Activated T-helper 2 cell treated with anti-CD3 and anti-CD28 coated beads, Interferon-gamma antibody, Interleukin-2, Interleukin-4, amounts not matched to agents 10 μg/mL and 5 μg/mL and 100 μg/mL, durations not matched to agents 14 hours and 24 hours and 36 hours (primary cell): ENCODE measurements at places on chromosomes 4 and X.
A peak's percentile ranks its signal among the peaks of the same experiment; 100 is the strongest.

DNA sequence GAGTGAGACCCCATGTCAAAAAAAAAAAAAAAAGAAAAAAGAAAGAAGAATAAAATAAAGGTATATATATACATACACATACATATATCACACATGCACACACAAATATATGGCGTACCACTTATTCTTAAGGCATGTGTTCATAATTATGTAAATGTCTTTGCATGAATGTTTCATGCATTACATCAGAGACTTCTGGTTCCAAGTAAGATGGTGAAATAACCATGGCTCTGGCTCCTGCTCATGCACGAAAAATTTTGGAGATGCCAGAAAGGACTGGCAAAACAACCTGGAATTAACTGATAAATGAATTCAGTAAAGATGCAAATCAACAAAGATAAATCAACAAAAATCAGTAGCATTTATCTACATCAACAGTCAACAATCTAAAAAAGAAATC, 19.7 kb upstream of the FHIP1A start:
- no peak overlapping the region for H3K4me3 ChIP-seq
- H3K27ac ChIP-seq = no peak overlapping the region
- H3K4me1 ChIP-seq = no peaks in the 10 kb centered on the region
- peaks cover 2% of the 10 kb centered on the region for H3K27me3 ChIP-seq
- no peaks in the 10 kb centered on the region for H3K36me3 ChIP-seq

DNA sequence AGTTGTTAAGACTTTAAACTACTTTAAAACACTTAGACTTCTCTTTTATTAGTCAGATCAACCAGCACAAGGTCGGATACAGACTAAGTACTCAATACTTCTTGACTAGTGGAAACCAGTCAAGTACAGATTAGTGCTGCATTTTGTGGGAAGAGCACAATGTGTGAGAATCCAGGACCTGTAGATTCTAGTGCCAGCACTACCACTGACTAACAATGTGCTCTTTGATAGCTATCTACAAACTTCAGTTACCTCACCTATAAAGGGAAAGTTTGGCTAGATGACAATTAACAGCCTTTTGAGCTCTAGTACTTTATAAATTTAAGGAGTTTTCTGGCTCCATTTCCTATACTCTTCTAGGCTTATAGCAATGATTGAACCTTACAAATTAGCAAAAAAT, 181.5 kb downstream of the SLC4A4 start:
- DNase-seq = no peak
- no peak overlapping the region for H3K4me3 ChIP-seq
- no peaks in the 10 kb centered on the region for H3K36me3 ChIP-seq
- H3K27ac ChIP-seq = no peak overlapping the region
- no peaks in the 10 kb centered on the region for H3K4me1 ChIP-seq
- no peaks in the 10 kb centered on the region for H3K27me3 ChIP-seq

DNA sequence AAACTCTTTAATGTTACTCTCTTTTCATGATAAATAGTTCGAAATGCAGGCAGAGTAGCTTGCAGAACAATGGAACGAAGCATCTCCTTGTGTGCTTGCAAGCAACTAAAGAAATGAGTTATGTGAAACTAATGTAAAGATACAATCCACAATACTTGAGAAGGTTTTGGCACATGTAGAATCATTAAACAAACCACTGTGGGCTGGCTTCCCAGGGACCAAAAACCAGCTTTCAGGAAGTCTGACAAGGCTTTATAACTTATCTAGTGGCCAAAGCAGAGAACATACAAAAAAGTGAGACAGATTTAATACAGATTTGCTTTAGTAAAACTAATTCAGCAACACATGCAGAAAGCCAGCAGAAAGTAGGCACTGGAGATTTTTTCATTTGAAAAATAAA, 1673.8 kb upstream of the AGA start:
- no peak for DNase-seq
- no peak overlapping the region for H3K4me3 ChIP-seq
- no peaks in the 10 kb centered on the region for H3K4me1 ChIP-seq
- no peak overlapping the region for H3K27ac ChIP-seq
- no peaks in the 10 kb centered on the region for H3K36me3 ChIP-seq
- no peaks in the 10 kb centered on the region for H3K27me3 ChIP-seq

- no peaks in the 10 kb centered on the region for H3K4me1 ChIP-seq
- H3K27me3 ChIP-seq = no peaks in the 10 kb centered on the region
- H3K27ac ChIP-seq = no peak overlapping the region
- no peak overlapping the region for H3K4me3 ChIP-seq
Measured at GRCh38 chr4:11843340-11843739, 414.6 kb upstream of the HS3ST1 start.

- peak; percentile 11 for DNase-seq
- H3K4me1 ChIP-seq = peaks cover 21% of the 10 kb centered on the region
- peak overlapping the region; percentile 38 for H3K27ac ChIP-seq
- no peaks in the 10 kb centered on the region for H3K36me3 ChIP-seq
Measured at GRCh38 chrX:65866146-65866545, 173.7 kb downstream of the VSIG4 start.

- H3K4me1 ChIP-seq = peaks cover 12% of the 10 kb centered on the region
- H3K36me3 ChIP-seq = no peaks in the 10 kb centered on the region
- H3K27ac ChIP-seq = no peak overlapping the region
- H3K4me3 ChIP-seq = no peak overlapping the region
- DNase-seq = no peak
Measured at GRCh38 chrX:111170017-111170416, 74.0 kb downstream of the PAK3 start.

DNA sequence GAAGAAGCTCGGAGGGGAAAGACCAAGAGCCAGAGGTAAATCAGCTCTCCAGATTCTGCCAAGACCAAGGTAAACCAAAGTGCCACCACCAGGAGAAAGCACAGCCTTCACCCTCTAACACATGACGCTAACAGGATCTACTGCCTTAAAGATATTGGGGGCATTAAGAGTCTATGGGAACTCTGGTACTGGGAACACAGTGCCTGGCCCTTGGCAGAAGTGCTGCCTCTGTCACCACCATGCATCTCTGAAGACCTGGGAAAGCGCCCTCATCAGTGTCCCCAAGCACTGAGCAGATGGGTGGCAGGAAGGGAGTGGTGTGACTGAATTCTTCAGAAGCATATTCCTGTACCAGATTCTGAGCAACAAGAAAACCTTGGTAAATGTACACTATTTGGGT, 1.3 kb downstream of the QDPR start:
- no peak for DNase-seq
- peaks cover 7% of the 10 kb centered on the region for H3K27me3 ChIP-seq
- peaks cover 25% of the 10 kb centered on the region for H3K4me1 ChIP-seq
- H3K36me3 ChIP-seq = peaks cover 28% of the 10 kb centered on the region
- peak overlapping the region; percentile 99 for H3K4me3 ChIP-seq

DNA sequence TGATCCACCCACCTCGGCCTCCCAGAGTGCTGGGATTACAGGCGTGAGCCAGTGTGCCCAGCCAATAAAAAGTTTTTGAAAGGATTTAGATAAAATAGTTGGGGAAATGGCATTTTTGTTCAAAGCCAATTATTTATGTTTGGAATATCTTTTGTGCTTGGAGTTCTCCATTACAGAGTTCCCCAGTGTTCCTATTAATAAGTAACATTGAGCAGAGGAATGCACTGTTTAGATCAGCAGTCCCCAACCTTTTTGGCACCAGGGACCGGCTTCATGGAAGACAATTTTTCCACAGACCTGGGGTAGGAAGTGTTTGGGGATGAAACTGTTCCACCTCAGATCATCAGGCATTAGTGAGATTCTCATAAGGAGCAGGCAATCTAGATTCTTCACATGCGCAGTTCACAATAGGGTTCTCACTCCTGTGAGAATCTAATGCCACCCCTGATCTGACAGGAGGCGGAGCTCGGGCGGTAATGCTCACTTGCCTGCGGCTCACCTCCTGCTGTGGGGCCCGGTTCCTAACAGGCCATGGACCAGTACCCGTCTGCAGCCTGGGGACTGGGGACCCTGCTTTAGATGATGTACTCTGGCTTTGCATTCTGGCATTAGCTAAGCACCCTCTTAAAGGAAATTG, 8.3 kb downstream of the PKD2 start:
- no peak for DNase-seq
- H3K4me1 ChIP-seq = peaks cover 31% of the 10 kb centered on the region
- no peak overlapping the region for H3K27ac ChIP-seq

GRCh38 chr4:137934911-137935310, 307.2 kb downstream of the SLC7A11 start:
- no peak for DNase-seq
- H3K4me3 ChIP-seq = no peak overlapping the region
- H3K27ac ChIP-seq = no peak overlapping the region
- no peaks in the 10 kb centered on the region for H3K27me3 ChIP-seq
- no peaks in the 10 kb centered on the region for H3K4me1 ChIP-seq

DNA sequence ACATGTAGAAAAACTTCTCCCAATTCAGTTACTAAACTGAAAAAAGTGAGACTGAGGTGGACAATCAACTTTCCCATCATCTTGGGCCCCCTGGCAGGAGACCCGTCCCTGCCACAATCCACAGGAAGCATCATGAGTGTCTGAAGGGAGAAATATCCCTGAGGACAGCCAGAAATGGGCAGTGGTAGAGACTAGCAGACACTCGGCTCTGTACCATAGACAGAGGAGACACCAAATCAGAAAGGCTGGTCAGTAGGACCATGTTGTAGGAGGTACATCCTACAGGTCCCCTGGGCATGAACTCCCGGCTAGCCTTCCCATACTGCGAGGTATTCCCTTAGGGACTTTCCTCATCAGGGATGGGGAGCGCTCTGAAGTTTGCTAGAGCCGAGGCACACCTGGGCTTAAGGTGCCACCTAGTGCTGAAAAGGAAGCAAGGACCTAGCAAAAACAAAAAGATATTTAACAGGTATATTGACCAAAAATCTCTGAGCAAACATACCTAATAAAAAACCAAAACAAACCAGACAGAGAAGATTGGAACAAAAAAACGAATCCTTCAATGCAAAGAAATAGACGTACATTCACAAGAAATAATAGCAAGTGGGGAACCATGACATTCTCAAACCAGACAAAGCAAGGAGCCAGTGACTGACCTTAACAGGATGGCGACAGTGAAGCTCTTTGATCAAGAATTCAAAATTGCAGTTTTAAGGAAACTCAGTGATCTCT, 55.6 kb downstream of the HAUS3 start:
- no peak overlapping the region for H3K27ac ChIP-seq
- H3K27me3 ChIP-seq = no peaks in the 10 kb centered on the region
- H3K36me3 ChIP-seq = no peaks in the 10 kb centered on the region
- H3K4me3 ChIP-seq = no peak overlapping the region
- no peak for DNase-seq

DNA sequence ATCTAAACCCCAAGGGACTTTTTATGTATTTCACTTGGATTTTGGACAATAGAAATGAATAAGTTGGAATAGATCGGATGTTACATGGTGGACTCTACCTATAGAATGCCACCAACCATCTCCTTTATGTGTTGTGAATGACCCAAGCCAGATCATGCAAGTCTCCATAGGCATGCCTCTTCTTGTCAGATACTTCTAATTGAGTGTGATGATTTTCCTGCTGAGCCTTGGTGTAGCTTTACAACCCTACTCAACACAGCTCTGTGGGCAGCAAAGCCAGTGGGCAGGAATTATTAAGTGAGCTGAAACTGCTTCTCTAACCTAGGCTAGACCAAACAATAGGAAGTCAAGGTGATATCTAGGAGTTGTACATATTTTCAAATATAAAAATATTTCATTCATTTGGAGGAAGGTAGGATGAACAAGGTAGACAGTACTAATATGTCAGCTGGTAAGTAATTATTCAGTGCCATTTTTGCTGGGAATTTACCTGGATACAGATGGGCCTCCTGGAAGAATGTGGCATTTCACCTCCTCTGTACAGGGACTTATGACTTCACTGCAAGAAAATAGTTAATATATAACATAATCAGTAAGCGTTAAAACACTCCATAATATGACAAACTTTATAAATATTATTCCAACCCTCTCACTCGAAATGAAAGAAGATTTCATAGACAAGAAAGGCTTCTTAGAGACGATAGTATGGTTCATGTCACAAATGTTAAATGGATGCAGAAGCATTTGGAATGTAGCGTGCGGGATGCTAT, 298.0 kb upstream of the FAT1 start:
- no peaks in the 10 kb centered on the region for H3K4me1 ChIP-seq
- H3K4me3 ChIP-seq = no peak overlapping the region
- no peaks in the 10 kb centered on the region for H3K27me3 ChIP-seq
- no peak for DNase-seq

- H3K4me3 ChIP-seq = no peak overlapping the region
- no peaks in the 10 kb centered on the region for H3K4me1 ChIP-seq
- H3K36me3 ChIP-seq = peaks cover 63% of the 10 kb centered on the region
- DNase-seq = no peak
- no peak overlapping the region for H3K27ac ChIP-seq
Measured at GRCh38 chr4:118736900-118737299, 51.7 kb downstream of the METTL14 start.

DNA sequence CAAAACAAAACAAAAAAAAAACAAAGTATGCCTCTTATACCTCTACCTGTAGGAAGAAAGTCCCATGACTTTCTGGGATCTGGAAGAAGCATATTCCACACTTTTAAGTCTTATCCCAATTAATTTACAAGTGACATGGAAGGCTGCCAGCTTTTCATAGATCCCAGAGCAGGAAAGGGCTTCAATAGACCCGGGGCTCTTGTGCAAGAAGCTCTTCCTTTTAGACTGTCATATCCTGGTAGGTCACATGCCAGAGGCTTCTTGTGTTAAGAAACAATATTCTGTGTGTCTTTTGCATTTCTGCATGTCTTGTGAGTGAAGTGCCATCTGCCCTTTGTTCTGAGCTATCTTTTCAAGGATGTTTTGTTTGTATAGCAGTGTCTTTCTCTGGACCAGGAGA, 84.4 kb upstream of the PHOX2B start:
- no peaks in the 10 kb centered on the region for H3K4me1 ChIP-seq
- no peak overlapping the region for H3K27ac ChIP-seq
- H3K4me3 ChIP-seq = no peak overlapping the region
- peaks cover 8% of the 10 kb centered on the region for H3K27me3 ChIP-seq
- DNase-seq = no peak
- no peaks in the 10 kb centered on the region for H3K36me3 ChIP-seq

GRCh38 chr4:52822583-52822971, 39.5 kb upstream of the RASL11B start:
- no peak overlapping the region for H3K4me3 ChIP-seq
- peaks cover 12% of the 10 kb centered on the region for H3K4me1 ChIP-seq
- no peak overlapping the region for H3K27ac ChIP-seq
- no peak for DNase-seq
- H3K27me3 ChIP-seq = no peaks in the 10 kb centered on the region

GRCh38 chr4:95596676-95597075, 47.9 kb upstream of the UNC5C start:
- peaks cover 21% of the 10 kb centered on the region for H3K27me3 ChIP-seq
- no peak for DNase-seq
- no peak overlapping the region for H3K27ac ChIP-seq
- H3K36me3 ChIP-seq = no peaks in the 10 kb centered on the region
- no peak overlapping the region for H3K4me3 ChIP-seq

GRCh38 chrX:150768132-150768485, 74.9 kb downstream of the MTMR1 start:
- H3K27ac ChIP-seq = no peak overlapping the region
- H3K27me3 ChIP-seq = no peaks in the 10 kb centered on the region
- H3K4me3 ChIP-seq = no peak overlapping the region
- H3K4me1 ChIP-seq = peaks cover 2% of the 10 kb centered on the region
- no peaks in the 10 kb centered on the region for H3K36me3 ChIP-seq
